ENCODE measurements at places on chromosomes 7 and 10.

- no peak for DNase-seq
Measured at GRCh38 chr7:116525298-116525912, 569 bp downstream of the CAV1 start.

- no peak for DNase-seq
Measured at GRCh38 chr7:129845178-129845971, 107.4 kb downstream of the UBE2H start.

DNA sequence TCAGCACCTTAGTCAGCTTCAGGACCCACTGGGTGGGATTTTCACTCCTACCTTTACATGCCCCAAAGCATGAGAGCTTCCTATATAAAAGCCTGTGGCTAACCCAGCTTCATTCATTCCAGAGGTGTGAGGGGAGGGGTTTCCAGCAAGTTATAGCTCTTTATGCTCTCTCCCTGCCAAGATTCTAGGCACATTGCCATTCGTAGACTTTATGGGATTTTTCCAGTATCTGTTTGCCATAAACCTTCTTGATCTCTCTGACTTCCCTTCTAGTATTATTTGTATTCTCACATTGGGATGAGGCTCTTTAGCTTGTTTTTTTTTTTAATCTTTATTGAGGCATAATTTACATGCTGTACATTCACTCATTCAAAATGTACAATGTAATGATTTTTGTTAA lies 67.5 kb downstream of the POU6F2 start:
- no peak for DNase-seq

DNA sequence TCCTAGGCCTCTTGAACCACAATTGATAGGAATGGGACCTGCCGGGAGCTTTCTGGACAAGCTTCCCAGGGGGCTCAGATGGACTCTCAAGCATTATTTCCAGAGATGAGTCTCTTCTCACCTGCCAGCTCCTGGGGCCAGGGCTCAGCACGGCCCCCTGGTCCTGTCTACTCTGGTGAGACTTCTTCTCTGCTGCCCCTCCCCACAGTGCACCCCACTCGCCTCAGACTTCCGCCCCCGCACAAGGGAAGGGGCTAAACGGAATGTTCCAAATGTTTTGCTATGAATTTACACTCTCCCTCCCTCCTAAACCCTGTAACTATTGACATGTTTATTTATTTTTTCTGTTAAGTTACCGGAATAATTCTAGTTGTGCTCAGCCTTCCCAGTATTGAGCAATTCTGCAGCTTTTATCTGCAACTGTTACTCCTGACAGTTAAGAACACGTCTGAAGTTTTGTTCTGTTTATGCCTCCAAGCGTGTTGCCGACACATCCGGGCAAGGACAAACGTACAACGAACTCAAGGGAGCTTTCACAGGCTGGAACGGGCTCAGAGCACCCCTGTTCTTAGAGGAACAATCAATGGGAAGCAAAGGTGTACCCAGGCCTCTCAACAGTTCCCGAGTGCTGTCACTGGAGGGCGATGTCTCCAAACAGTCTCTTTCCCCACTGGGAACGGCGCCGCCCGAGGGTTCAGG lies 55.2 kb downstream of the FHIP2A start:
- DNase-seq: peak; percentile 12

GRCh38 chr7:66138994-66139752 lies 24.5 kb downstream of the CRCP start:
- DNase-seq: no peak

DNA sequence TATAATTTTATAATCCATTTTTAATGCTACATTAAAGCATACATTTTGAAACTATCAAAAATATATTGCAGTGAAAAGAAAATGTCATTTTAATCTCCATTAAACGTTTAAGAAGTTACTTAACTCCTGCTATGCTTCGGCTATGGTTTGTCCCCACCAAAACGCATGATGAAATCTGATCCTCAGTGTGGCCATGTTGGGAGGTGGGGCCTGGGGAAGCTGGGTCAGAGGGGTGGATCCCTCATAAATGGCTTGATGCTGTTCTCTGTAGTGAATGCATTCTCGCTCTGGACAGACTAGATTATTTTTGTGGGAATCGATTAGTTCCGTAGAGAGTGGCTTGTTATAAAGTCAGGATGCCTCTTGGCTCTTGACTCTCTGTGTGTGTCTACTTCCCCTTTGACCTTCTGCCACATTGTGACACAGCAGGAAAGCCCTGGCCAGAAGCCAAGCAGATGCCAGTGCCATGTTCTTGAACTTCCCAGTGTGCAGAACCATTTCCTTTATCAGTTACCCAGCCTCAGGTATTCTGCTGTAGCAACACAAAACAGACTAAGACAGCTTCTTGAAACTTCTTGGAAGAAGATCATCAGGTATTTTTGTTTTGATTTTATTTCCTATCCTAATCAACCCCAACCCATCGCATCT lies 77.8 kb downstream of the TCERG1L start:
- DNase-seq: no peak

DNA sequence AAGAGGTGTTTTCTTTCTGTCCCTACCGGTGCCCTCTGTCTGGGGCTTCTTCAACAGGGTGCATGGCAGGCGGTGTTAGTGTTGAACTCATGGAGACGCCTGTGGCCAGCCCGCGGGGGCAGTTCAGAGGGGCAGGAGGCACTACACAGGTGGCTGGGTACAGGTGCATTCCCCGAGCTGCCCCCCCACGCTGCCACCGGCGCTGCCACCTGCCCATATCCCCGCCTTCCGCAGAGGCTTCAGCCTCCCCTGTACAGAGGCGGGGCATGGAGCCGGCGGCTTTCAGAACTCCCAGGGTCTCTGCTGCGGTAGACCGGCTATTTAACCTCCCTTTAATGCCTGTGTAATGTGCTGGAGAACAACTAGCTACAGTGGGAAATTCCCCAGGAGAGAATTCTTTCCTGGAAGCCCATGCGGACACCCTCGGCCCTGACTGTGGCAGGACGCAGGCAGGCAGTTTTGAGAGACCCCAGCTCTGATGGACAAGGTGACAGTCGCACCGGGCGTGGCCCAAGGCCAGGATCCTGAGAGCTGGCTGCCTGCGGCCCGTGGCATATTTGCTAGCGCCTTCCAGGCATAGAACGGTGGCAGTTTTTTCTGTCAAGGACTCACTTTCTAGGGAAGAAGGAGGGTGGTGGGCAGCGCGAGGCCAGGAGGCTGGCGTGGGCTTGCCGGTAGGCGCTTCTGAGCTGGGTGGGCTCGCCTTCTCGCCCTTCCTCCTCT lies 53.7 kb upstream of the ZNF32 start:
- no peak for DNase-seq
